ENCODE measurements at places on chromosomes 2 and 18. TPM values are rescaled to one million over a fixed set of nuclear protein-coding genes. Genes with fewer than 3 reads are reported as not detected.

- no peak for DNase-seq
Observed at GRCh38 chr2:7846607-7847006, 835.2 kb upstream of the ID2 start.

DNA sequence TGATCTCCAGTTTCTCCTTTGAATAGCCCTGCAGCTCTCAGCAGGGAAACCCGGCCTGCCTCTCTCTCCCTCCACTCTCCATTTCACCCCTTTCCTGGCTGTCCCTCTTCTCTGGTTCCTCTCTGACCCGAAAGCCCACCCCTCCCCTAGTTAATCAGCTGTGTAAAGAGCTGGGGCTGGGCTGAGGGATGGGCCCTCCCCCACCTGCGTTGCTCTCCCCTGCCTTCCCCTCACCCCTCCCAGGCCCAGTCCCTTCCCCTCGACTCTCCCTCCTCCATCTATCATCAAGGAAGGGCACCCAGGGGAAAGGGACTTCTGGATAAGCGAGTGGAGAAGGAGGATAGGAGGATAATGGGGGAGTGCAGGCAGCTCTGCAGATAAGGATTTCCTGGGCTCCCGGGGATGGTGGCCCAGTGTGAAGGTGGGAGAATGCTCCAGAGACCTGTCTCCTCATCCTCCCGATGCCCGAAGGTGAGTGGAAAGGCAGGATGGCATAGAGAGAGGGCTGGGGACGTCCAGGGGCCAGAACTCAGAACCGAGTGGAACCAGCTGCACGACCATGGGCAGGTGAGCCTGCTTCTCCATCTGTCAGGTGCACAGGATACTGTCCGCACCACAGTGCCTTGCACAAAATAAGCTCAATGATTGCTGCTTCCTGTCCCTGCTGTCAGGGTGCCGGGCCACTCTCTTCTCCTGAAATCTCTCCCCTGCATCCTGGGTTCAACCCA, 12.0 kb downstream of the SLC30A3 start:
- DNase-seq, result peak; percentile 25

- DNase-seq, result no peak
Observed at GRCh38 chr2:239472235-239472775, 71.5 kb upstream of the HDAC4 start.

DNA sequence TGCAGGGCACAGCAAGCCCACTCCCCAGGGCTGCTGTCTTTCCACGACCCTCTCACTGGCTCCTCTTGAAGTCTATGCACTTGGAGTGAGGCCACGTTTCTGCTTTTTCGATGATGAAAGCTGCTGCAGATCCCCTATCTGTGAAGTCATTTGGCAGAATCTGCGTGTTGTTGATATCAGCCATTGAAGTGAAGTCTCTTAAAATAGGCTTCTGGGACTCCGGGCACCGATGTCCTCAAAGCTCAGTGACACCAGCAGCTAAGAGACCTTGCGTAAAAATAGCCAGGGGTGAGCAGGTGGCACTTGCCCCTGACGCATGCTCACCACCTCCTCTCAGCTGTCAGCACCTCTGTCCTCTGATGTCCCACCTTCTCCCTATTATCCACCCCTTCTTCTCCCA, 89.4 kb upstream of the FHL2 start:
- DNase-seq, result no peak

DNA sequence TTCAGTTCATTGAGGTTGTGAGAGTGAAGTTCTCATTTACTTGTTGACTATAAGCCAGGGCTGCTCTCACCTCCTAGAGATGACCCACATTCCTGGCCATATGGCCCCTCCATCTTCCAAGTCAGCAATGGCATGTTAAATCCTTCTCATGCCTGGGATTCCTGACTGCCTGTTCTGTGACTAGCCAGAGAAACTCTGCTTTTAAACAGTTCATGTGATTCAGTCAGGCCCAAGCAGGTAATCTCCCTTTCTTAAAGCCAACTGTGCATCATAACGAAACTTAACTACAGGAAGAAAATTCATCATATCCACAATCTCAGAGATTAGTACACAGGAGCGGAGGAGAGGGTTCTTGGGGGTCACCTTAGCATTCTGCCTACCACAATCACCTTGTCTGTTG, 11.5 kb downstream of the DPP4 start:
- DNase-seq, result no peak

GRCh38 chr2:3741867-3742602, 38.7 kb downstream of the DCDC2C start:
- peak; percentile 11 for DNase-seq

DNA sequence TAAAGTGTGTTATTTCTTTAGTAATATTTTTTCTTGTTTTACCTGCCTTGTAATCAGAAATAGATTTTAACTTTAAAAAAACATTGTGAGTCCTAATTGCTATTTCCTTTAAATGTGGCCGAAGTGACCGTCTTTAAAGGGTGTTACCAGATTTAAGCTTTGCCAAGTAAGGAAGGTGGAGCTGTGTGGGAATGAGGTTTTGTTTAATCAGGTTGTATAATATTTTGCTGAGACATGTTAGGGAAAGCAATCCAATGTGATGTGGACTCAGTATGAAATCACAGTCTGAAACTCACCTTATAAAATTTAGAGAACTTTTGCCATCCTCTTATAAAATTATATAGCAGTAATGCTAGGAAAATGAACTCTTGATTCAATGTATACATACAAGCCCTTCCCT, 32.9 kb upstream of the ITPRID2 start:
- DNase-seq, result no peak

DNA sequence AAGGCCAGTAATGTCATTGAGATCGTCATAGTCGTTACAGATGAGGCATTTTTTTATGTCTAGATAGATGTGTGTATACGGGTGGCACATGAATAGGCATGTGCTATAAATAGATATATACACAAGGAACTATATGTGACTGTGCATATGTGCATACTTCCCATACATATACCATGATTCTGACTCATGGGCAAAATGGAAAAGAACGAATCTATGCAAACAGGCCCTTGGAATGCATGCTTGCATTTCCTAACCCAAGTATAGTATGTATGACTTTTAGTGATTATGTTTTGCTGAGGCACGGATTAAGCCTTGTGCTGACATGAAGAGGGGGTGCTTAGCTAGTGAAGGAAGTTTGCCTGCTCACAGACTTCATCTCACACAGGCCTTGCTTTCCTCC, 111.7 kb downstream of the BCL11A start:
- no peak for DNase-seq

- no peak for DNase-seq
Observed at GRCh38 chr2:204265681-204266181, 279.5 kb upstream of the PARD3B start.

DNA sequence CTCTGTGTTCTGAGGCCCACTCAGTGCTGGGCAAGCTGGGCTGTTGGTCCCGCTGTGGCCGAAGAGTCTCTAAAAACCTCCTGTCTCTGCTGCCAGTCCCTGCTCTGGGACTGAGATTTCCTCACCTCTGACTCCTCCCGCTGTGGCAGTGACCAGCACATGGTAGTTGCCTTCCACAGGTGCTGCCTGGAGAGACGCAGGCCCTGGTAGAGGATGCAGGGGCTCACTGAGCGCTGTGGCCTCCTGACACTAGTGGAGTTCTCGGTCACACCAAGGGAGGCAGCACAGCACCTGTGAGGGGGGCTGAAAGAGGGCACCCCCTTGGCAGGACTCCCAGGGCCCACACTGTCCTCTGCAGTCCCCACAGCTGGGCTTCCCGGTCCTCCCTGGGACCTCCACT, 3.8 kb upstream of the ASB1 start:
- no peak for DNase-seq

GRCh38 chr18:35075132-35075531, 33.9 kb downstream of the MAPRE2 start:
- no peak for DNase-seq

DNA sequence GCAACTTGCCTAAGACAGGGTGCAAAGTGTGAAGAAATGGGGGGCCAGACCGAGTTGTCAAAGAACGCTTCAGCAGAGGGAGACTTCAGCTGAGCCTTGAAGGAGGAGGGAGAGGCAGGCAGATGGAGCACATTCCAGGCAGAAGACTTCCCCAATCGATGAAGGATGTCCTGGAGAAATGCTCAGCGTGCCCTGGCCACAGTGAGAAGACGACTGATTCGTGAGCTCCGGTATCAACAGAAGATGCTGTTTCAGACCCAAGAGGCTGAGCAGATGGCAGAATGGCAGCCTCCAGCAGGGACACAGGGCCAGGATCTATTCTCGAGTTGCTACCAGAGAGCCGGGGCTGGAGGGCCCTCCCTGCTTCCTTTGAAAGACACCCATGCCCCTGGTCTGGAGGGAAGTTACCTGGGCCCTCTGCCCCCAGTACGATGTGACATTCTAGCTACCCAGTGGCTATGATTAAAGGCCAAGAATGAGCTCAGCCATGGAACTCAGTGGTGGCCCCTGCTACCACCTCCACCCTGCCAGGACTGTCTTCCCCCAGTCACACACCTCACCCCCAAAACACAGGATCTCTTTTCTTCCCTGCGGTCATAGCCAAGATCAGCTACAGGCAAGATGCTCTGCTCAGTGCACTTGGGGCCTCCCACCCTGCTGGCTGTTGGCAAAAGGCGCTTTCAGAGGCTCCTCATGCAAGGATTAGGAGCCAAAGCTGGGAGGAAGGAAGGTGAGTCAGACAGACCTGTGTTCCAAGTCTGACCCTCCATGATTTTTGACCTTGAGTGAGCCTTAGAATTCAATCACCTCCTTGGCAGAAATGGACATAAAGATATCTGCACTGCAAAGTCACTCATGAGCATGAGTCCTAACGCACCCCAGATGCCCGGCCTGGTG, 84.3 kb downstream of the TFCP2L1 start:
- no peak for DNase-seq

- no peak for DNase-seq
Observed at GRCh38 chr2:143144813-143145455, 15.7 kb downstream of the ARHGAP15 start.

DNA sequence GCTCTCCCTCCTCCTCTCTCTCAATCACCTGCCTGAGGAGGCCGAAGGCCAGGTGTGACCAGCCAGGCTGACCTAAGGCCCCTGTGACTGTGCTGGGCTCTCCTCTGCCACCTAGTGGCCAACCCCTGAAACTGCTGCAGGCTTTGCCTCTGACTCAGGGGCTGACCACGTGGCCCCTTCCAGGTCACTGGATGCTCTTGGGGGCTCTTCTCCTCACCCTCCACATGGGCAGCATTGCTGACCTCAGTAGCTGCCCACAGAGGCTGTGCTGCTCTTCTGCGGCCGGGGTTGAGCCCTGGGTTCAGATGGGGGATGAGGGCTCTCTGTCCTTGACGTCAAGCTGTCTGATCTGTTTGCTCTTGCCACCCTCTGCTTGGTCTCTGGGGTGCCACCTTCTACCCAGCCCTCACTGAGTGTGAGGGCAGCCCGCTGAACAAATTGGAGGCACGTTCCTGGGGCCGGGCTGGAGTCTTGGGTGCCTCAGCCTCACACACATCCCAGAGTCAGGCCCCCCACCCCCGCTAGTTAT, 122.7 kb downstream of the TWIST2 start:
- DNase-seq, result peak; percentile 79

GRCh38 chr18:22703883-22704585, 229.1 kb upstream of the RBBP8 start:
- DNase-seq, result peak; percentile 67

GRCh38 chr2:38274286-38275276, 102.5 kb downstream of the ATL2 start:
- DNase-seq, result no peak

GRCh38 chr2:129849559-129850160, 129.8 kb upstream of the RAB6C start:
- no peak for DNase-seq

DNA sequence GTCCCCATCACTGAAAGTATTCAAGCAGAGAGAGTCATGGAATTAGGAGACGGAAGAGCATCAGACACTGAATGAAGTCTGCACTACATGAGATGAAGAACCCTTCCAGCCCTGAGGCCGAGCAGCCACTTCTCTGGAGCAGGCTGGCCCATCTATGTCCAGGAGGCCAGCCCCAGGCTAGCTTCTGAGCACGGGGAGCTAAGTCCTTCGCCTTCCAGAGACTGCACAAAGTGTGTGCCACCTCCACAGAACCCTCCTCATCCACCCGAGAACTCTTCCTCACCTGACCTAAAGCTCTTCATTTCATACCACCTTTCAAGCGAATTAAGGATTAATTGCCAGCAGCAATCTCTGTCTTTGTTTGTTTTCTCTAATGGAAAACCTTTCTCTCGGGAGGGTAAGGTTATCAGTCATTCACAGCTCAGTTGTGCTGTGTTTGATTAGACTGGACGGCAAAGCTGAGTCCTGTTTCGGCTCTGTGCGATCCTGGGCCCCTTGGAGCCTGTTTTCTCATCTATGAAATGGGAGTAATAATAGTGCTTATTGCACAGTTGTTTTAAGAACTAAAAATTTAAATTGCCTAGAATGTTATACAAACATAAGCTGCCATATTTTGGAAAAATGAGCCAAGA, 38.0 kb downstream of the SCTR start:
- DNase-seq, result no peak

GRCh38 chr2:44730593-44730992, 210.9 kb upstream of the SIX3 start:
- DNase-seq, result no peak

DNA sequence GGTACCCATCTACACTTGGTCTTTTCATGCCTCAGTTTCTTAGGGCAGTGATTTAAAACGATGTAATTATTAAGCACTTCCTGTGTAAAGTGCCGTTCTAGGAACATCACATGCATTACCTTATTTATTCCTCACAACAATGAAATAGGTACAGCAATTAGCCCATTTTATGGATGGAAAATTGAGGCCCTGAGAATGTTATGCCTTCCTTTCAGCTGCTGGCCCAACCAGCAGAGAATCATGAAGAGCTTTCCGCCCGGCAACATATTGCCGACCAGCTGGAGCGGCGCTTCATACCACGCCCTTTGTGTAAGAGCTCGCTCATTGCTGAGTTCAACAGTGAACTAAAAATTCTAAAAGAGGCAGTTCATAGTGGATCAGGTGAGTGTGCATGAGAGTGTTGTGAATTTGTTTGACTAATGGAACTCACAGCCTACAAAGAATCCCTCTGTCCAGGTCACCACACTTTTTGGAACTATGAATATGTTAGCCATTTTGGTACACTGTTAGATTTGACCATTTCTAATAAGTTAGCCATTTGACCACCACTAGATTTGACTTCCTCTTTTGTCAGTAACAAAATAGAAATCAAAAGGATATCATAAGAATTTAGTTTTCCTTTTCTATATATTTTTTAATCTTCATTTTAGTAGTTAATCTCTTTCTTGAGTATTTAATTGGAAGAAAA, 25.6 kb upstream of the RPE start:
- no peak for DNase-seq

GRCh38 chr18:2715990-2716389, 60.5 kb downstream of the SMCHD1 start:
- DNase-seq, result no peak

GRCh38 chr18:50981381-50981780, 13.5 kb downstream of the ELAC1 start:
- DNase-seq, result no peak

Gene TMEM198
- polyA plus RNA-seq, result 4.2 TPM

Gene AGXT
- polyA plus RNA-seq, result 12.5 TPM

Gene MDH1B
- 7.1 TPM for polyA plus RNA-seq

Gene MYO1B
- polyA plus RNA-seq, result 24.5 TPM

Gene MRO
- polyA plus RNA-seq, result 6.9 TPM

Gene KLHL41
- polyA plus RNA-seq, result 0.71 TPM

Gene IER3IP1
- polyA plus RNA-seq, result 31.9 TPM

Gene MTCL1
- 2.5 TPM for polyA plus RNA-seq

Gene B4GALT6
- 2.1 TPM for polyA plus RNA-seq

Gene DNAH7
- 3.8 TPM for polyA plus RNA-seq
